ENCODE measurements at places on chromosomes 7 and 10.

DNA sequence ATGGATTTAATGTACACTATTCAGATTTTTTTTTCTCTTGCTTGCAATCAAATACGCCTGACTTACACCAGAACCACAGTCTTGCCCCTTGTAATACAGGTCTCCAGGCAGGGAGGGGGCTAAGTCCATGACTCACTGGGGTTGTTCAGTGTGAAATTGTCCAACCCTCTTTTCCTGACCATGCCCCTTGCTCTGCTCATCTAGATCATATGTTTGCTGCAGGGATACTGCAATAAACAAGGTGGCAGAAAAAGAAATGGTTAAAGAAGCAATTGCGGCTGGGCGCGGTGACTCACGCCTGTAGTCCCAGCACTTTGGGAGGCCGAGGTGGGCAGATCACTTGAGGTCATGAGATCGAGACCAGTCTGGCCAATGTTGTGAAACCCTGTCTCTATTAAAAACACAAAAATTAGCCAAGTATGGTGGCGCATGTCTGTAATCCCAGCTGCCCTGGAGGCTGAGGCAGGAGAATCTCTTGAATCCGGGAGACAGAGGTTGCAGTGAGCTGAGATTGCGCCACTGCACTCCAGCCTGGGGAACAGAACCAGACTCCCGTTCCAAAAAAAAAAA, 85.5 kb downstream of the TMEM130 start:
- DNase-seq, result no peak

GRCh38 chr7:5088906-5089305, 43.2 kb downstream of the RBAK start:
- no peak for DNase-seq

- DNase-seq, result no peak
Measured at GRCh38 chr10:89470628-89471027, 56.3 kb downstream of the IFIT5 start.

GRCh38 chr10:112985690-112986543, 35.9 kb downstream of the TCF7L2 start:
- DNase-seq, result peak; percentile 44

DNA sequence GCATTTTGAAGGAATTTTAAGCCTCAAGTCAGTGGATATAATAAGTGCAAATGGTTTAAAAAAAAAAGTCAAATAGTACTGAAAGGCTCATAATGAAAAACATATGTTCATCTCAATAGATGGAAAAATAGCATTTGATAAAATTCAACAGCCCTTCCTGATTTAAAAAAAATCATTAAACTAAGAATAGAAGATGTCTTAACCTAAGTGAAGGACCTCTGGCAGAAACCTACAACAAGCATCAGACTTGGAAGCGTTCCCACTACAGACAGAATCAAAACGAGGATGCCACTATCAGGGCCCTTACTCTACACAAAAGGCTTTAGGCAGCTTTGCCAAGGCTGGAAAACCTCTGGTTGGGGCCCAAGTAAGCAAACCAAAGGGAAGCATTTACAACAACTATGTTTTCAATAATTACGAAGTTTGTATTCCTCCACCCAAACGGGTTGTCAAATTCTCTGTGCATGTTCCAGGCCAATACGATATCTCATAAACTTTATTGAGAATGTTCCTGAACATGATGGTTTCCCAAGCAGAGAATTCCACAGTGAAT, 45.1 kb downstream of the CYTH3 start:
- no peak for DNase-seq

DNA sequence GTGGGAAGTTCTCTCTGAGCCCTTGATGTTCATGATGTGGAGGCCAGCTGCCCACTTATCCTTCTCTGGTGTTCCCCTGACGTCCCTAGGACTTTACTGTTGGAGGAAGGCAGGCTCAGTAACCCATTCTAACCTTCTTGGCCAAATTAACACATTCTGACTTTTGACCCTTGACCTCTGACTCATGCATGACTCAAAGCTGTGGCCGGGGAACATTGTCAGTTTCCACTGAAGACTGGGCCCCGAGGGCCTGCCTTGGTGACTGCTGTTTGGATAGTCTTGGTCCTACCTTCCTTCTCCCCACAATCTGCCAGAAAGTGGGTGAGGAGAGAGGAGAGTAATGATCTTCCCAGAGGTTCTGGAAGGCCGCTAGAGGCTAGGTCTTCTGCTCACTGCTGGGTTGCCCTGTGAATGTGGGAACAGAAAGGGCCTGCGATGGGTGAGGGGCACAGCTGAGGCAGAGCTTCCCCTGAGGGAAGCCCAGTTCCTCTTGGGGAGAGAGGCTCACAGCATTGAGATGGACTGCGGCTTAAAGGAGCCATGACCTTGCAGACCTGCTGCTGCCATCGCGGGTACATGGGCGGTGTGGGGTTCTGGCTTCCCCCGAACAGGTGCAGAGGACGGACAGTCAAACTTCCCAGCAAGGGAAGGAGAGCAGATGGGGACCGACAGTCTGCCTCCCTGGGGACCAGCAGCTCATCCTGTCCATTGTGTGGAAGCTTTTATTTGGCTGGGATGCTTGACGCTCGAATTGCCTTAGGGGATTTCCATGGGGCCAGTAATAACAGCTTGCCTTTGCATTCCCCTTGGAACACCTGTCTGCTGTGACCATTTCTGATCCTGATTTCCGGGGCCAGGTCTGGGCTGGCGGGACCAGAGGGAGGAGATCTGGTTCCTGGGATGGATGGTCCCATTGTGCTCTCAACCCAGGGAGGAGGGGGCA, 43.8 kb downstream of the ADAMTS14 start:
- peak; percentile 38 for DNase-seq

- no peak for DNase-seq
Measured at GRCh38 chr7:46162609-46163008, 241.5 kb upstream of the IGFBP3 start.

- DNase-seq, result no peak
Measured at GRCh38 chr7:39946693-39947092, 3.4 kb upstream of the CDK13 start.

DNA sequence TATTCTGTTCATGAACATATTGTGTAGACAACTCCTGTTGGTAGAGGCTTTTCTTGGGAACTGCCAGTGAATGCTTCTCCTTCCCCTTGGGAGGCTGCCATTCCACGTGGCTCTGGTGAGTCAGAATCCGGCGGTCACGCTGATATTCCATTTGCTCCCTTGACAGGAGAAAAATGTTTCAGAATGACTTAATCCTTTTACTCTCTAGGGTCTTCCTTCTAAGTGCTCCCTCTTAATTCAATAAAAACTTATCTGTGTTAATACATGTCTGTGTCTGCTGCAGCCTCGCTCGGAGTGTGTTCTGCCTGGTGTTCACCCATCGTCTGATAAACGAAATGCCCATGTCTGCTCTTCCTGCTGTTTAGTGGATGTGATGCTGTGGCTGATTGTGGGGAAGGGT, 278.6 kb downstream of the ARHGAP12 start:
- peak; percentile 87 for DNase-seq

DNA sequence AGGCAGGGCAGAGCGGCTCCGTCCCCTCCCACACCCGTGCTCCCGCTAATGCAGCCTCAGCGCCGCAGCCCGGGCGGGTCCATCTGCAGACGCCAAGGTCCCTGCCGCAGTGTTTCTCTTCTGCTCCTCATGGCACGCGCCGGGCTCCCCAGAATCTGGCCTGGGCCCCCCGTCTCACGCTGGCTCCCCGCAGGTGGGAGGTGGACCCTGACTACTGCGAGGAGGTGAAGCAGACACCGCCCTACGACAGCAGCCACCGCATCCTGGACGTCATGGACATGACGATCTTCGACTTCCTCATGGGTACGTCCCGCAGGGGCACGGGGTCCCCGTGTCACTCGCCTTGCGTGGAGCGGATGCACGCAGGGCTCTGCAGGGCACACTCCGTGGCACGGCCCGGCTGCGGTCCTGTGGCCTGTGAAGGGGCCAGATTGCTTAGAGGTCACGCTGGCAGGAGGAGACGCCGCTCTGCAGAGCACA, 33.5 kb upstream of the FOXL3 start:
- no peak for DNase-seq
